ENCODE measurements at places on chromosomes 1 and 21. TPM values are rescaled to one million over a fixed set of nuclear protein-coding genes. Genes with fewer than 3 reads are reported as not detected.

MAN1C1 gene
- 30.4 TPM for polyA plus RNA-seq

SELENBP1 gene
- polyA plus RNA-seq, result not detected

IVL gene
- polyA plus RNA-seq, result not detected

EFNA1 gene
- polyA plus RNA-seq, result 16.8 TPM

CHIA gene
- polyA plus RNA-seq, result not detected

LAMC1 gene
- not detected for polyA plus RNA-seq

NBPF3 gene
- 4.2 TPM for polyA plus RNA-seq

FMN2 gene
- not detected for polyA plus RNA-seq

PLA2G2A gene
- not detected for polyA plus RNA-seq

MIA3 gene
- polyA plus RNA-seq, result 48.0 TPM

FMO5 gene
- 0.22 TPM for polyA plus RNA-seq

ITLN2 gene
- not detected for polyA plus RNA-seq

PLEKHA6 gene
- polyA plus RNA-seq, result 0.24 TPM

ACTL8 gene
- polyA plus RNA-seq, result not detected

LORICRIN gene
- not detected for polyA plus RNA-seq

ITGB2 gene
- polyA plus RNA-seq, result 459 TPM

DYNLT4 gene
- polyA plus RNA-seq, result 0.47 TPM

CDK11A gene
- 17.2 TPM for polyA plus RNA-seq

COX20 gene
- polyA plus RNA-seq, result 17.1 TPM

NR1I3 gene
- polyA plus RNA-seq, result not detected

RCAN3 gene
- 171 TPM for polyA plus RNA-seq

KDF1 gene
- polyA plus RNA-seq, result 6.9 TPM

PTCH2 gene
- not detected for polyA plus RNA-seq
